CD4-positive, alpha-beta T cell treated with Interleukin-2 at 100 ng/mL for 4 hours (primary cell): ENCODE measurements at places on chromosomes 16 and 17.
A peak's percentile ranks its signal among the peaks of the same experiment; 100 is the strongest.

DNA sequence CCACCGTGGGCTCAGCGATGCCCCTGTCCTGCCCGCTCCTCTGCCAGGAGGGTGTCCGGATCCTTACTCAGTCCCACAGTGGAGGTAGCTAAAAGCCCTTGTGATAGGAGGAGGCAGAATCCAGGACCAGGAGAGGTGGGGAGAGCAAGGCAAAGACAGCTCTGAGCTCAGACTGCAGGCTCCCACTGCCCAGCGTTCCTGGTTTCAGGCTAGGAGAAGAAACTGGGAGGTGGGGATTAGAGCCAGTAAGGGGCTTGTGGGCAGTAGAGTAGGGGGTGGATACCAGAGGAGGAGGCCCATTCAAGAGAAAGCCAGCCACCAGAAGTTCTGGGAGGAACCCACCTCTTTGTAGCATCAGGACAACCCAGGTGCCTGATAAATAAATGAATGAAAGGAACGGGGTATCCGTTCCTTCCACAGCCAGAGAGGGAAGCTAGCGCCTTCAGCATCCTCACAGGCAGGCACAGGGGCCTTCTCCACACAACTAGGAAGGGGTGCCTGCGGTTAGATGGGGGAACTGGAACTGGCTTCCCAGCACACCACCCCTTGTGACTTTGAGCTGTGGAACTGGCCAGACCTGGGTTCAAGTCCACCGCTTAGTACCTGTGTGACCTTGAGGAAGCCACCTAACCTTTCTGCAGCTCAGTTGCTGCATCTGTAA, 2.3 kb downstream of the IL21R start:
- no peak for DNase-seq

GRCh38 chr17:72208832-72209231, 88.0 kb downstream of the SOX9 start:
- DNase-seq: no peak

- DNase-seq: no peak
Observed at GRCh38 chr17:8753976-8754440, 4.3 kb downstream of the SPDYE4 start.

GRCh38 chr16:1264345-1265089, 8.6 kb downstream of the TPSD1 start:
- DNase-seq: no peak

- no peak for DNase-seq
Observed at GRCh38 chr16:85719605-85720301, 31.0 kb upstream of the GINS2 start.

DNA sequence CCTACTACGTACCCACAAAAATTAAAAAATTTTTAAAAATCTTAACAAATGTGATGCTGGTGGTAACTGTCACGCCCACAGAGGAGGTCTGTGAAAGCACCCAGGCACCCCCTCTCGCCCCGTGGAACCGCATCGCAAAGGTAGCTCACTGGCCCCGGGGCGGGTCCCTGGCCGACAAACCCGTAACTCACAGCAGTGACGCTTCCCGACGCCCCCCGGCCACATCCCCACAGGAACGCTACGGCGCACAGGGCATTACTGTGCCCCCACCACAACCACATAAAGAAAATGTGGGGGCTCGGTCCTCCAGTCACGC, 366 bp downstream of the ANKS3 start:
- DNase-seq: no peak

DNA sequence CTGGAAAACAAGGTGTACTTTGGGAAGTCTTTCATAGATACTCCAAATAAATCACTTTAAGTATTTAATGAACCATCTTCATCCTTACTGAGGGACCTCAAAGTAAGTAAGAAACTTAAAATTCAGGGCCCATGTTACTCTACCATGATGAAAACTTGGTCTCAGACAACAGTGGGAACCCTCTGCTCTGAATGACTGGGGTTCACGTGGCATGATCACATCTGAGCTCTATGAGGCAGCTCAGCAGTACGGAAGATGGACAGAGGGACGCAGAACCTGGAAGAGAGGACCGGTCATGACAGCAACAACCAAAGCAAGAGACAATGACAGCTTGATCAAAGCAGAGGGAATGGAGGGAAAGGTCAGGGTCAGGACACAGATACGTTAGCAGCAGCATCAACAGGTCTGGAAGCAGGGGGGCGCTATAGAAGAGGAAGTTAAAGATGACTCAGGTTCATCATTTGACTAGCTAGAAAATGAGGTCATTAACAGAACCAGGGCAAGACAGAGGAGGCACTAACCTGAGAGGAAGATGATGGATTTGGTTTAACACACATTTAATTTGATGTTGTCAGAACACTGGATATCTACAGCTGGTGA, 9.5 kb downstream of the XPO6 start:
- peak; percentile 53 for DNase-seq

- no peak for DNase-seq
Observed at GRCh38 chr16:90048737-90049330, 28.3 kb downstream of the PRDM7 start.

DNA sequence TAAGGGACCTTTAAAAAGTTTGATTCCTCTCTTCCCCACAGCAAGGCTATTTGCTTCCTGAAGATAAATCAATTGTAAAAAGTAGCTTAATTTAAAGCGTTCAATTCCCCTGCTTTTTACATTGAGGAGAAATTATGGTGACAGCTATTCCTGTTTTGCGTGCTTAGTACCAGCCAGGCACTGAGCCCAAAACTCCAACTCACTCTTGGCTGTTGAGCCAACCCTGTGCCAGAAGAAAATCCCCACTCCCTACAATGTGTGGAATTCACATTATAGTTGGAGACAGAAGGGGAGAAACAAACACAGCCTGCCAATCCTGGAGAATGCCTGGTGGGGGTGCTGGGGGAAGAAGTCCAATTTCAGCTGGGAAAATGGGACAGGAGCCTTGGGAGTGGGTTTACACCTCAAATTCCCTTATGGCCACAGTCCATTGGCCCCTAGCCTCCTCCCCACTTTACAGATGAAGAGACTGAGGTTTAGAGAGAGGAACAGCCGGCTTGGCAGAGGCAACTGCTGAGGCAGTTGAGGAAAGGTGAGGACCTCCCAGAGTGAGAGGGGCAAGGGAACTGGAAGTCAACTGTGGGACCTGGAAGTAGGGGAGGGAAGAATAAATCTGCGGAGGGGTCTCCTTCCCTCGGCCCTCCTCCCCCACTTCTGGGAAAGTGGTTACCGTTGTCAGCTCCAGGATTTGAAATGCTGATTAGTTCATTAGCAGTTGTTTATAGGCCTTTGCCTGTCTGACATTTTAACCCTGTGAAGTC, 26.1 kb downstream of the CDH1 start:
- no peak for DNase-seq

- DNase-seq: no peak
Observed at GRCh38 chr16:12166271-12166670, 189.7 kb downstream of the SNX29 start.

DNA sequence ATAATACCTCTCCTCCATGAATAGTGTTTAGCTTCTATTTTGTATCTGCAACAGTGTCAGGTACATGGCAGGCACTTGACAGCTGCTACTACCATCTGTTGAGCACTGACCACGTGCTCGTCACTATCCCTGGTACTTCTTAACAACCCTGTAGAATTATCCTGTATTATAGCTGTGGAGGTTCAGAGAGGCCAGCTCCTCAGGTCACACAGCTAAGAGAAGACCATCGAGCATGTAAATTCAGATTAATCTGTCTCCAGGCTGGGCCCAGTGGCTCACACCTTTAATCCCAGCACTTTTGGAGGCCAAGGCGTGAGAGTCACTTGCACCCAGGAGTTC, 26.3 kb downstream of the WSB1 start:
- DNase-seq: no peak

DNA sequence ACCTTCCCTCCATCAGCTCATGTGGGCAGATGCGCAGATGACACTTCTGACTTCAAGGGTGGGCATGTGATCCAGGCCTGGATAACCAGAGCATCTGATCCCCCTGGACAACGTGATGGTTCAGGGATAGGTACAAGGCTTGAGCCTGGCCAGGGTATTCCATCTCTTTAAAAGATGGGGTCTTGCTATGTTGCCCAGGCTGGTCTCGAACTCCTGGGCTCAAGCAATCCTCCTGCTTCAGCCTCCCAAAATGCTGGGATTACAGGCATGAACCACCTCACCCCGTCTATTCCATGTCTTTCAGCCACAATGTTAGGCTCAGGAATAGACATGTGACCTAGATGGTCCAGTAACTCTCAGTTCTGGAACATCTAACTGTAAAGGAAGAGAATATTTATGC, 20.8 kb downstream of the CRYM start:
- no peak for DNase-seq

DNA sequence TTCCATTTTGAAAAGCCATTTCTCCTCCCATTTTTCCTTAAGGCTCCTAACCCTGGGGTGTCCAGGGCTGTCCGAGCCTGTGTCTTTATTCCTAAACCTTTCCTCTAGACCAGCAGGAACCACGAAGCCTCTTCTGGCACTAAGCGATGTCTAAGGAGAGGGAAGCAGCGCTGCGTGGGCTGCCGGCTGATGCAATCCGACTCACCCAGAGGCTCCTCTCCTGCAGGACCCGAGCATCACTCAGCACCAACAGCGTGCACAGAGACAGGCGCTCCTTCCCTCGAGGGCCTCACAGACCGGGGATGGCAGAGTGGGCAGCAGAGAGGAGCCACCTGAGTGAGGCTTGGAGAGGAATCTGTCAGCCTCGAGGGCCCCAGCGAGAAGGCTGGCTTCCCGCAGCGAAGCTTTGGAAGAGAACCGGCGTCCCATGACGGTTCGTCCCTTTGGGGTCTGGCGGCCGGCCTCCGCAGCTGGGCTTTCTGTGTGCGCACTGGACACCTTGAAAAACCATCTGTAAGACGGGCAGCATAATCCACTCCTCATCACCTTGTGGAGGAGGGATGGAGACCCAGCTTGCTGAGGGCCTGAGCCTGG, 174.3 kb downstream of the FOXL1 start:
- DNase-seq: no peak

DNA sequence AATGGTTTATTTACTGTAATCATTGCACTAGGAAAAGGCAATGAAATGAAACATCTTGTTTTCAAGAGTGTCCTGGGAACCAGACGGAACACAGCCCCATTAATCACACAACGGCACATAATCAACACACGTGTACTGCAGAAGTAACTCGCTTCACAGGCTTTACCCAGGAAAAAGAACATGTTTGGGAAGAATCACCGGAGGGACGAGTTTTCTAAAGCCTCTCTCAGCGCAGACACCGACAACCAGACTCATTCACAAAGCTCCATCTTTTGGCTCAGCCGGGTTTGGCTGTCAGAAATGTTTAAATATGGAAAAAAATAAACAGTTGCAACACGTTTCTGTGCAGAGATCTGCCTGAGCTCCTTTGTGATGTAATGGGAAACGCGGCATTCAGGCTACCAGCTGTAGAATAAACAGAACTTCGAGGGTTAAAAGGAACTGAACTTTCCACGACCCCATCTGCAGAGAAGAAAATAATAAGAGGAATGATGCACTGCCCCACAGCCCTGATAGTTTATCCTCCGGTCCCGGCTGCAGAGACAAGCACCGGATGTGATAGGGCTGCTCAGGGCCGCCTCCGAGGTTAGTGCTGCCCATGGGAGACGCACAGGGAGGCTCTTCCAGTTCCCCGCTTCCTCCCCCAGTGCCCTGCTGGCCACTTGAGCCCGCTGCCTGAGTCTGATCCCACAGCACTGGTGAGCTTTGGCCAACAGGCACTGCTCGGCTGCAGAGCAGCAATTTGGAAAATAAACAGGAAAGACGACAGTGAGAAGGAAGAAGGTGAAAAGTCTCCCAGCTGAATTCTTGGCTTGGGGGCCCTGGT, 119.8 kb downstream of the HIC1 start:
- no peak for DNase-seq

- peak; percentile 87 for DNase-seq
Observed at GRCh38 chr17:17792551-17793377, 44.0 kb downstream of the SREBF1 start.

GRCh38 chr16:526181-527014, 1.1 kb upstream of the CAPN15 start:
- DNase-seq: no peak

DNA sequence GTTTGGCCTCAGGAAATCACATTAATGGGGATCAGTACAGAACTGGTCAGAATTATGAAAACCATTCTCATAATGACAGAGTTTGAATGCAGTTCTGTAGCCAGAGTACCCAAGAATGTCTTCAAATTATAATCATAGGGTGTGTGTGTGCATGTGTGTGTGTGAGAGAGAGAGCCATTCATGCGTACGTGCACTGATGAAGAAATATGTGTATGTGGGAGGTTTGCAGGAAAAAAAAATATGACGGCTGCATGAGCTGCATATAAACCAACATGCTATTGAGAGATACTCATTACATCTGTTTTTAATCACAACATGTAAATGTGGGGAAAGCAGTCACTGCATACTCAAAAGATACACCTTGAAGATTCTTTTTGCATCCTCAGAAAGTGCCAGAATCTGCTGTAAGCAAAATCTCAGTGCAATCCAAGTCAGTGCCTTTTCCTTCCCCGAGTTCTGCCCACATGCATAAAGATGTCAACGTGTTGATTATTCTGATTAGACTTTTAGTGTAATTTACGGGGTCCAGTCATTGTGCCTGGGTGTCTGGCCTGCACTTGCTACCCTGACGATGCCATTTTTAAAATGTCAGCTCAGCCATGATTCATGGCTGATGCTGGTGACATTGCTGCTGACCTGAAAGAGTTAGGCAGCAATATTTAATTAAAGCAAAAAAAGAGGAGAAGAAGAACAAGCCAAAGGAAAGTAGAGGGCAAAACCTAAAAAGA, 378.7 kb upstream of the ZFHX3 start:
- DNase-seq: no peak

- DNase-seq: no peak
Observed at GRCh38 chr17:18858567-18859245, 775 bp downstream of the PRPSAP2 start.

DNA sequence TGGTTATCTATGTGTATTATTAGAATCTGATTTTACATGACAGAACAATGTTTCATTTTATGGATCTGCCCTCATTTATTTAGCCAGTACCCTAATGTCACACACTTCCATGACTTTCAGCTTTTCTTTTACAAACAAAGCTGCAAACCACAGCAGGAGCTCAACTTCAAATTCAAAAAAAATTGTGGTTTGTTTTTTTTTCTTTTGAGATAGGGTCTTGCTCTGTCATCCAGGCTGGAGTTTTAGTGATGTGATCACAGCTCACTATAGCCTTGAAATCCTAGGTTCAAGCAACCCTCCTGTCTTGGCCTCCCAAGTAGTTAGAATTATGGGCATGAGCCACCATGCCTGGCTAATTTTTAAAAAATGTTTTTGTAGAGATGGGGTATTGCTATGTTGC, 8.2 kb upstream of the MPRIP start:
- DNase-seq: no peak

- no peak for DNase-seq
Observed at GRCh38 chr17:76915840-76916510, 47.8 kb downstream of the MGAT5B start.

GRCh38 chr17:3543453-3543852, 14.2 kb downstream of the TRPV3 start:
- DNase-seq: no peak

DNA sequence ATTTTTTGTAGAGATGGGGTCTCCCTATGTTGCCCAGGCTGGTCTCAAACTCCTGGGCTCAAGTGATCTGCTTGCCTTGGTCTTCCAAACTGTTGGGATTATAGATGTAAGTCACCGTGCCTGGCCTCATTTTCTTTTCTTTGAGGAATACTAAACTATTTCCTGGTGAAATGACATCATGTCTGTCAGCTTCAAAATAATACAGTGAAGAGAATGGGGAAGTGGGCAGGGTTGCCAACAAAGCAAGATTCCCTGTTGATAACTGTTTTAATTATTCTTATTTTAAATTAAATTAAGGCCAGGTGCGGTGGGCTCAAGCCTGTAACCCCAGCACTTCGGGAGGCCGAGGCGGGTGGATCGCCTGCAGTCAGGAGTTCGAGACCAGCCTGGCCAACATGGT, 21.1 kb downstream of the PIPOX start:
- DNase-seq: no peak

- DNase-seq: no peak
Observed at GRCh38 chr16:77825196-77825595, 36.8 kb downstream of the VAT1L start.
